ENCODE measurements at places on chromosomes 16 and 17. TPM values are rescaled to one million over a fixed set of nuclear protein-coding genes. Genes with fewer than 3 reads are reported as not detected.

GRCh38 chr17:37726248-37726647 is 18.6 kb downstream of the HNF1B start:
- DNase-seq = no peak

- DNase-seq = no peak
Measured at GRCh38 chr16:12876778-12877177, 24.6 kb upstream of the SHISA9 start.

GRCh38 chr16:88911136-88911945 is 44.9 kb upstream of the PABPN1L start:
- no peak for DNase-seq

DNA sequence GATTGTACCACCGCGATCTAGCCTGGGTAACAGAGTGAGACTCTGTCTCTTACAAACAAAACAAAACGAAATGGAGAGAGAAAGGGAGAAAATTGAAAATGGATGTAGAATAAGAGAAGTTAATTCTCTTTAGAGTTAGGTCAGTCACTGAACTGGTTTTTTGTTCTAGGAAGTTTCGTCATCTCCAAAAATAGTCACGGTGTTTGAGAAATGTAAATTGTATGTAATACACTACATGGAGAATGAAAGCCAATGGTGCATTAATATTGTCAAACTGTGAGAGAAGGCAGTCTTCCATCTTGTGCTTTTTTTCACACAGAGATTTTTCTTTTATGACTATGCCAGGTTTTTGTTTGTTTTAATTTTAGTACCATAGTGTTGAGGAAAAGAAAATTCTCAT is 145.9 kb downstream of the BCAS3 start:
- DNase-seq = no peak

ASPA gene
- not detected for total RNA-seq

GABARAP gene
- total RNA-seq = 908 TPM

Data from glutamatergic neuron (in vitro differentiated cells).